ENCODE measurements at places on chromosomes 1 and 21. TPM values are rescaled to one million over a fixed set of nuclear protein-coding genes. Genes with fewer than 3 reads are reported as not detected.

- DNase-seq: no peak
Observed at GRCh38 chr1:241837901-241838300, 10.1 kb upstream of the EXO1 start.

DNA sequence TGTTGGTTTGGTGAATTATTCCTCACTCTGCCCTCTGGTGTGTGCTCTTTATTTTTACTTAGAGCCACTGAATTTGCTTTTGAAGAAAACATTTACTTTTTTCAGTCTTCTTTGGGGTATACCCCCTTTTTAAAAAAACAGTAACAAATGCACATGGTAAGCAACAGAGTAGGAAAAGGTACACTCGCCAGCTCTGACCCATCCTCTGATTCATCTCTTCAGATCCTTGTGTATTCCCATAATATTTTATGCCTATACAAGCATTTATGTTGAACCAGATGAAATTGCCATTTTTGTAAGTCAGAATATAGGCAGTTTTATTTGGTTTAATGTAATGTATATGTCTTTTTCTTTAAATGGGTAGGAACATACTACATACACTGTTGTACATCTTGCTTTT lies 28.3 kb downstream of the TTC3 start:
- no peak for DNase-seq

GRCh38 chr1:181493166-181493565 lies 9.8 kb downstream of the CACNA1E start:
- no peak for DNase-seq

DNA sequence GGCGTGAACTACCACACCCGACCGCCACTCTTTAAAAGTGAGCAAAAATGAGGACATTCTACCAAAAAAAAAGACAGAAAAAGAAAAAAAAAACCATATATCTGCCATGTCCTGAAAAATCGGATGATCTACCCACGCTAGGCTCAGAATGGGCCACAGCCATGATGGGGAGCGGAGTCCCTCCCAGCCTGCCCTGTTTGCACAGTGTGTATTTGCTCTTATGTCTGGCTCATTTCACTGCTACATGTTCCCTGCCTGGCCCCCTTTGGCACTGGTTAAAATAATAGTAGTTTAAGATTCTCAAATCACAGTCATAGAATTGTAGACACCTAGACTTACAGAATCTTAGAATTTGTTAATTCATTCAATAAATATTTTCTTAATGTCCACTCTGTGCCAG lies 121.9 kb downstream of the PTPRU start:
- DNase-seq: no peak

DNA sequence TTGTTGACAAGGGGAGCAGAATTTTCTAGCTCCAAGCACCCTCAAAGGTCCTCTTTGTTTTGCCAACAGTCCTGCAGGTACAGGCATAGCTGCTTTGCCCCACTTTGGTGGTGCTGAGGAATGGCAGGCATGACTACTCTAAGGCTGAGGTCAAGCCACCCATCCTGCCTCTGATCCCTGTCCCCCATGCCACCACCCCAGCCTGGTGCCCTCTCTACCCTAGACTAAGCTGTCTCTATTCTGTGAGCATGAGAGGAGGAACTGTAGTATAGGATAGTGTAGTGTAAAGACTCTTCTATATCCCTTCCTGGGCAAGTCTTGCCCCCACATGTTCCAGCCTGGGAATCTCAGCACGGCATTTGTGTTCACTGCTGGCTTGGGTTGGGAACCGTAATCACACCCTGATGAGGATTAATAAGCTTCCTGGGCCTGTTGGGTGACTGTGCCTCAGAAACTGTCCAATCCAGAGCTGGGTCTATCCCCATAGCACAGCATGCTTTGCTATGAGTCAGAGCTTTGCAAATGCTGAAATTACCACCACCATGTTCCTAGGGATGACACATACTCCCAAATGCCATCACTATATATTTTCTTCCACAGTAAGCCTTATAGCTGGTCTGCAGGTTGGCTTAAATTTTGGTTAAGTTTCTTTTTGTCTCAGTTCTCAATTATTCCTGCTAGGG lies 105.7 kb upstream of the PPP2R5A start:
- no peak for DNase-seq

GRCh38 chr1:171611306-171611705 lies 10.7 kb upstream of the MYOCOS start:
- no peak for DNase-seq

GRCh38 chr1:28855469-28855951 lies 43.5 kb downstream of the OPRD1 start:
- no peak for DNase-seq

GRCh38 chr1:167984886-167985489 lies 48.1 kb upstream of the MPC2 start:
- DNase-seq: no peak

- no peak for DNase-seq
Observed at GRCh38 chr1:59025898-59026426, 242.1 kb upstream of the JUN start.

DNA sequence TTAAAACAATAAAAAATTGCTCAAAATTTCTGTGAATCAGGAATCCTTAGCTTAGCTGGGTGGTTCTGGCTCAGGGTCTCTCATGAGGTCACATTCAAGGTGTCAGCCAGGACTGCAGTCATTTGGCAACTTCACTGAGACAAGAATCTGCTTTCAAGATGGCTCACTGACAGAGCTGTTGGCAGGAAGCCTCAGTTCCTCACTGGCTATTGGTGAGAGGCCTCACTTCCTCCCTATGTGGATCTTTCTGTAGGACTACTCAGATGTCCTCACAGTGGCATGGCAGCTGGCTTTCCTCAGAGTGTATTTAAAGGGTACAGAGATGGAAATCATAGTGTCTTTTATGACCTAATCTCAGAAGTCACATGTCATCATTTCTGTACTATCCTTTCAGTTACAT lies 785.7 kb downstream of the ADGRL2 start:
- DNase-seq: no peak

DNA sequence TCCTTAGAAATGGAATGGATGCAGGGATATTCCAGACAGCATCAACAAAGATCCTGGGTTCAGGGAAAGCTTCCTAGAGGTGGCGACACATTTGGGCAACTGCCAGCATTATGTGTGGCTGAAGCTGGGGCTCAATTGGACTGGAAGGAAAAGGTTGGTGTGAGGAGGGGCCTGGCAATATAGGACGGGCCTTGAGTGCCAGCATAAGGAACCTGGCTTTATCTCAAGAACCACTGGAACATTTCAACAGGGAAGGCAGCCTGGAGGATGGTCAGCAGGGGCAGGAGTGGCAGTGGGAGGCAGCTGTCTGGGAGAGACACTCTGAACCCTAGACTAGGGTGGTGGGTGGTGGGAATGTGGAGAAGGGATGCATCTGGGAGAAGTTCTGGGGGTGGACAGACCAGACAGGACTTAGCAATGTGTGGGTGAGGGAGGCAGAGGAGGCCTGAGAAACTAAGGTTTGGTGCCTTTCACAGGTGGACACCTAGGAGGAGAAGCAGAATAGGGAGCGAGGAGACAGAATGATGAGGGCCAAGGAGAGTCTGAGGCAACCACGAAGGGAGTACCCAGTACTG lies 3.5 kb downstream of the SH3BGRL3 start:
- DNase-seq: no peak

GRCh38 chr1:17005365-17005740 lies 6.4 kb downstream of the ATP13A2 start:
- no peak for DNase-seq

GRCh38 chr1:207918011-207918410 lies 7.1 kb upstream of the CD34 start:
- no peak for DNase-seq

- no peak for DNase-seq
Observed at GRCh38 chr21:43764576-43765495, 11.3 kb downstream of the CSTB start.

DNA sequence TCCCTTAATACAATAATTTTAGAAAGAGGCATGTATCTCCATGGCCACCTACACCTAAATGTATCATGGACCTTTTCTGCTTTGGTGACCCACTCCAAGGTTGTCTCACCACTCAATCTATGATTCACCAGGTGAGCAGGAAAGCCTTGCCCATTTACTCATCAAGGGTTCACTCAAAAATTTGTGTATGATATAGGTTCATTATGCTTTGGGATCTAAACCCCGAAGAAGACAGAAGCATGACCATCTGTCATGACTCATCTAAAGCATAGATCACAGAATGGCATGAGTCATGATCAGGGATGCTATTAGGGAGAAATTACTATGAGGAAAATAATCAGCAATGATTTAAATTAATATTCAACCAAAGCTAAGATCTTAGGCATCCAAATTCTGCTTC lies 38.5 kb downstream of the PYHIN1 start:
- DNase-seq: no peak

DNA sequence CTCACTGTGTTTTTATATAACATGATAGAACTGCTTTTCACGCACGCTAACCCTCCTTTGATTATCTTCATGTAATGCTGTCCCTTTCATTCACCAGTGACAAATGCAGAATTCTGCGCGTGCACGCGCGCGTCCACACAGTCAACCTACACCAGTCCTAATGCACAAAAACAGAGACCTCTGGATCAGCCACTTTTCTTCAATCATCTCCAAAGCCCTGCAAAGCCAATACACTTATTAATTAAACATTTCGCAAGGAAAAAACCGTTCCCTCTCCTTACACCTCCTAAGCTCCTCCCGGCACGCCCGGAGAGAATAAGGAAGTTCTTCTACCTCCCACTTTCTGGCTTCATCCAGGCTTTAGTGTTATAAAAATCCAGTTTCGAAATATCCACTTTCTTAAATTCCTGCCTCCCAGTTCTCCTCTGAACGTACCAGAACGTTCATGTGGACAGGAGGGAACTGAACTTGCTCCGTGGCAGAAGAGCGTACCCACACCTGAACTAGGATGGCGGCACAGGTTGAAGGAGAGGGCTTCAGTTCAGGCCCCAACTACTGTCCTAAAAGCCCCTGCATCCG lies 4.6 kb downstream of the LMX1A start:
- DNase-seq: no peak

- DNase-seq: no peak
Observed at GRCh38 chr1:26690576-26691031, 5.2 kb upstream of the ARID1A start.

- no peak for DNase-seq
Observed at GRCh38 chr21:28745131-28746016, 247.3 kb downstream of the LTN1 start.

DNA sequence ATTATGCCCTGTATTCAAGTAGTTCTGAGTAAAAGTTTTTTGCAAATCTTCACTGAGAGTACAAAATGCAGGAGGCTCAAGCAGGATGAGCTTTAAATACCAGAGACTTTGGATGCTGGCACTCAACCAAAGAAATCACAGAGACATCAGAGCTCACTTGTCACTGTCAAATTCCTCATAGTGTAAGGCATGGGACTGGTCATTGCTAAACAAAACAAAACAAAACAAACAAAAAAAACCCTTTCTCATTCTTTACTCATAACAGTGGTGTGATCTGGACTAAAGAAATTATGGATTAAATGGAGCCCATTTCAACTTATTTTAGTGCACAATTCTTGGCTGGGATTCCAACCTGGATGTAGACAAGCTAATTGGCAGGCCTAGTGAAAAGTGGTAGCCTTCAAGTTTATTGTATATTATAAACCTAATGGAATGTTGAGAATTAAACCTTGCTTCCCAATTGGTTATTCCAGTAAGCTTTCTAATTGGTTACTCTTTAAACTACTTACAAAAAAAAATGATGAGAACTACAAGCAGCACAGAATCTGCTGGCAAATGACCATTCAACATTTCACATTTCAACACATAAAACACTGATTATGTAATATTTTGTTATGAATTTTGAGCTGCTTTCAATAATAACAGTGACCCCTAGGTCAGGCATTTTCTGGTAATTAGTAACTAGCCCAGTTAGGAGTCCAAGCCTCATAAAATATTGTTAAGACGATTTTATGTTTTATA lies 30.6 kb upstream of the NEK7 start:
- no peak for DNase-seq

DNA sequence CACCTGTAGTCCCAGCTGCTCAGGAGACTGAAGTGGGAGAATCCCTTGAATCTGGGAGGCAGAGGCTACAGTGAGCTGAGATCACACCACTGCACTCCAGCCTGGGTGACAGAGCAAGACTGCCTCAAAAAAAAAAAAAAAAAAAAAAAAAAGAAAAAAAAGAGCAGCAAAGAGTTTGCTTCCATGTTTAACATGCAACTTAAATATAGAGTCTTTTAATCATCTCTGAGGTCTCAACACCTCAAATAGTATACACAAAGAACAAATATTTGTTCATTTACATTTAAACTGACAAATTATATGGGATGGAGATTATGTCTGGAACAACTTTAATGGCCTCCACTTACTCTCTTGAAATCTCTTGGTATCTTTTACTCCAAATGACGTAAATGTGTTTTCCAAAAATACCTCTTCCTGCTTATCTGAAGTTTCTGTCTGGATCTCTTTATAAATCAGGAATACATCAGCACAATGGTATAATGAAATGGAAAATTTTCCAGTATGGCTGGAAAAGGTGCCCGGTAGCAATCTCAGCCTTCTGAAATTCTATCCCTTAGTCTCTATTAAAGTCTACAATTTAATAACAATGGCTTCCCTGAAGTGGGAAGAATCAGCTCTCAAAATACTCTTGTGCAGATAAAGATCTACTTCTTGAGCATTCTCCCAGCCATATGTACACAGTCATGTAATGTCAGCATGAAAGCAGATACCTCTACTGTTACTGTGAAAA lies 258.5 kb downstream of the OMA1 start:
- no peak for DNase-seq

- DNase-seq: no peak
Observed at GRCh38 chr1:230567221-230567575, 75.1 kb upstream of the COG2 start.

DNA sequence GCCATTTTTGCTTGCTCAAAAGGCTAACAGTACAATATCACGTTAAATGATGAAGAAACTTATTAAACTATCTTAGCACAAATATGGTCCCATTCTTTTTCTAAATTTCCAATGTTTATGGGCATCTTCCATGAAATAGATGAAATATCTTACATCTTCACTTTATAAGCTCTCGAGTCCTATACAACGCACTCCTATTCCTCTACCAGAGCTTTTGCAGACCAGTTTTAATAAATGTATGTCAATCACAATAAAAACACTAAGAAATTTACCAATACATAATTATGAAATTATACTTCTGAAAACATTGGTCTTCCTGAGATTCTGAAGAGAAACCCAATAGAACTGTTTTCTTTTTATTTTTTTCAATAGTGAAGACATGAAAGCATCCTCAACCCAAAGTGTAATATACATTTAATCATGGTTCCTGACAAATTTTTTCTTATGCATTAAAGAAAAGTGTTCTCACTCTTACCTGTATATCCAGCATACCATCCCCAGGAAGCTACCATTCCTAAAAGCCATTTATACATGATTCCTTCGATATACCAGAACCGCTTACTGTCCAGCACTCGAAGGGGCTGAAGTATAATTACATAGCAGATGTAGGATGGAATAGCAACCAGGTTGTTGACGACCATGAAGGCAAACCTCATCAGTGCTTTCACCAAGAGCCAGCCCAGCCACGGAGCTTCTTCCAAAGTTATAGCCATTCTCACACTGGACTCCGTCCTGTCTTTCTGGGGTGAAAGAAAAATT lies 1.8 kb downstream of the LPGAT1 start:
- no peak for DNase-seq

GRCh38 chr1:10866321-10867093 lies 70.1 kb upstream of the CASZ1 start:
- DNase-seq: no peak

The C1orf50 gene
- 1.5 TPM for total RNA-seq

The SYNC gene
- total RNA-seq: 31.7 TPM

The C1orf105 gene
- total RNA-seq: not detected

The SIM2 gene
- 22.9 TPM for total RNA-seq

The HES5 gene
- 0.35 TPM for total RNA-seq

The SPATA21 gene
- not detected for total RNA-seq

The DCST1 gene
- not detected for total RNA-seq

The NECTIN4 gene
- total RNA-seq: 52.7 TPM

The TFF1 gene
- total RNA-seq: not detected

The PFKFB2 gene
- total RNA-seq: 14.3 TPM

The VWA5B1 gene
- not detected for total RNA-seq

All from esophagus squamous epithelium (tissue), 5 donors.